ENCODE measurements at places on chromosomes 6 and 20.

GRCh38 chr6:96649926-96650325 lies 87.0 kb downstream of the FHL5 start:
- no peak for DNase-seq

- DNase-seq: no peak
Measured at GRCh38 chr6:159540152-159540551, 152.9 kb downstream of the SOD2 start.

GRCh38 chr6:6793388-6794250 lies 205.1 kb downstream of the LY86 start:
- no peak for DNase-seq

- no peak for DNase-seq
Measured at GRCh38 chr20:48066246-48066645, 281.0 kb upstream of the SULF2 start.

- no peak for DNase-seq
Measured at GRCh38 chr20:49286689-49287551, 9.1 kb upstream of the ZNFX1 start.

DNA sequence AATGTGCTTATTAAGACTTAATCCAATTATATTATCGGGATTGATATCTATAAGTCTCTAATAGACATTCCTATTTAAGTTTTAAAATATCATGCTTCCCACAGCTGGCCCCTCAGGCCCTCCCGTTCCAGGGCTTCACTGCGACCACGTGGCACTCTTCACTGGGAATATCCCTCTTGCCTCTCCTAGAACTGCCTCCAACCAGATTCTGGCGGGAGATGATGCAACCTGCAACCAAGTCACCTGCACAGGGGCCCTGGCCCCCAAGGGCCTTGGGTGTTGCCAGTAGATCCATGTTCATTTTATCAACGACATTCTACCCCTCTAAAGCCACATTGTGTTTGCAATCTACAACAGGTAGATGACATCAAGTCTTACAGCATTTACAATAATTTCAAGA lies 18.4 kb upstream of the RAMACL start:
- no peak for DNase-seq

DNA sequence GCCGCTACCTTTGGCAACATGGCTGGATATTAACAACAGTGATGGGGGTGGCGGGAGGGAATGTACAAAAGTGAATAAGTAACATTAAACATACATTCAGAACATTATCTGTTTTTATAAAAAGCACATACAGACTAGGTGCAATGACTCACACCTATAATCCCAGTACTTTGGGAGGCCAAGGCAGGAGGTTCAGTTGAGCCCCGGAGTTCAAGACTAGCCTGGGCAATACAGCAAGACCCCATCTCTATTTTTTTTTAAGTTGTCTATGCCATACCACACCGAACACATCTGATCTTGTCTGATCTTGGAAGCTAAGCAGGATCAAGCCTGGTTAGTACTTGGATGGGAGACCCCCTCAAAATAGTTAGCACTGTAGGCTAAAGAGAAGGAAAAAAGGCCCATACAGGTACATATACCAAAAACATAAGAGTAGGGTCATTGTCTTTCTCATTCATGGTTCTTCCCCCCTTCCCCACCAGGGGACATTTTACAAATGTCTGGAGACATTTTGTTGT lies 1.7 kb upstream of the HCK start:
- DNase-seq: no peak

All from vagina (tissue), 2 donors.